ENCODE measurements at places on chromosomes 4 and X.

- DNase-seq, result no peak
Measured at GRCh38 chr4:117560329-117560728, 474.0 kb upstream of the NDST3 start.

DNA sequence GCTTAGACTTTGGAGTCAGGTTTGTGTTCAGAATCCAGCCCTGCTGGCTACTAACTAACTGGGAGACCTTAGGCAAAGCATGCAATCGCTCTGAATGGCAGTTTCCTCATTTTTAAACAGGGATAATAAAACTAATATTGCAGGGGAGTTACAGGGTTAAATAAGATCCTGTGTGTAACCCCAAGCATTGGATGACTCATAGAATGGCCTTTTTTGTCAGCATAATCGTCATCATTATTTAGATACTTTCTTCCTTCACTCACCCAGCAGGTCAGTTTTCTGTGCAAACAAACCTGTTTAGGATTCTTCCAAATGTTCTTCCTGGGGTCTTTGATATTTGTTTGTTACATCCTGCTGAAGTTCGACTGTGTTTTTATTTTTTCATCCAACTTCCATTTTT is 208.2 kb downstream of the EVC2 start:
- peak; percentile 52 for DNase-seq

DNA sequence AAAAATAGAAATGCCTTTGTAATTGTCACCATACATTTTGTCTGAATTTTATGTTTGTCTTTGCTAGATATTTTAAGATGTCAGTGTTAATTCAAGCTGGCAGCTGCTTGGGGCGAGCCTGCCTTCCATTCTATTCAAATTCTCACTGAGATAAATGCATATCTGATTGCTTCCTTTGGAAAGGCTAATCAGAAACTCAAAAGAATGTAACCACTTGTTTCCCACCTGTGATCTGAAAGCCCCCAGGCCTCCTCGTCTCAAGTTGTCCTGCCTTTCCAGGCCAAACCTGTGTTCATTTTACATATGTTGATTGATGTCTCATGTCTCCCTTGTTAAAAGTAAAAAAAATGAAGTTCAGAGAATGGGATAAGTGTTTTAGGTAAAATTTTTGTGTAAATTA is 318.7 kb upstream of the TECRL start:
- no peak for DNase-seq

- DNase-seq, result peak; percentile 93
Measured at GRCh38 chr4:74624351-74625151, 169.8 kb downstream of the BTC start.

DNA sequence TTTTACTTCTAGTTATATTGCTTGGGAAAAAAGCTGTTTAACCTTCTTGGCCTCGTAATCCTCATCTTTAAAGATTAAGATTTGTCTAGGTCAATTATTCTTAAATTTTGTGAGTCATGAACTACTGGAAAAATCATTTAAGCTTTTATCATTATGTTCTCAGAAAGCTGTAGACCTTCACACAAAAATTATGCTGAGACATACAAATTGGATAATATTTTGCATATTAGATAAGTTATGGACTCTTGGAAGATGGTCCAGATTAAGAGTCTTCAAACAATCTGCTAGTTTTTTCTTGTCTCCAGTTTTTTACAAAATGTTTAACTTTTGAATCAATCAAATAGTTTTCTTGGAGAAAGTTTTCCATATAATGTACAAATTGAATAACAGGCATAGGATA is 108.1 kb upstream of the NEIL3 start:
- no peak for DNase-seq

DNA sequence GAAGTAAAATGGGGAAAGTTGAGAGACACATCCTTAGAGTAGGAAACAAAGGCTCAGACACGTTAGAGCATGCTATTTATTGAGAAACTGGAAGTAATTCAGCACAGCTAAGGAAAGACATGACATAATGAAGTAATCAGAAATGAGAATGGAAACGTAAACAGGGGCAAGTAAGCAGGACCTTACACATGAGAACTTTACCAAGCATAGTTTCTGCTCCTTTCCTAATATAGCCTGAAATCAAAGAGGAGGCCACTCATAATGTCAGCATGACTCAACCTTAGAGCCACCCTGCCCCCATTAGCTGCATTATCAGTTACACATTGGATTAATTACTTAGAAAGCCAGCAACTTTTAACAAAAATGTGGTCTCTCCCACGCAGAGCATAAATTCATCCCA is 558.3 kb upstream of the GRIA3 start:
- peak; percentile 92 for DNase-seq

DNA sequence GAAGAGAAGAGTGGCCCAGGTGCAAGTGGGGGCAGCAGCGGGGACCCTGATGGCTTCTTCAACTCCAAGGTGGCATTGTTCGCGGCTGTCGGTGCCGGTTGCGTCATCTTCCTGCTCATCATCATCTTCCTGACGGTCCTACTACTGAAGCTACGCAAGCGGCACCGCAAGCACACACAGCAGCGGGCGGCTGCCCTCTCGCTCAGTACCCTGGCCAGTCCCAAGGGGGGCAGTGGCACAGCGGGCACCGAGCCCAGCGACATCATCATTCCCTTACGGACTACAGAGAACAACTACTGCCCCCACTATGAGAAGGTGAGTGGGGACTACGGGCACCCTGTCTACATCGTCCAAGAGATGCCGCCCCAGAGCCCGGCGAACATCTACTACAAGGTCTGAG is 11.4 kb downstream of the EFNB1 start:
- DNase-seq, result no peak

DNA sequence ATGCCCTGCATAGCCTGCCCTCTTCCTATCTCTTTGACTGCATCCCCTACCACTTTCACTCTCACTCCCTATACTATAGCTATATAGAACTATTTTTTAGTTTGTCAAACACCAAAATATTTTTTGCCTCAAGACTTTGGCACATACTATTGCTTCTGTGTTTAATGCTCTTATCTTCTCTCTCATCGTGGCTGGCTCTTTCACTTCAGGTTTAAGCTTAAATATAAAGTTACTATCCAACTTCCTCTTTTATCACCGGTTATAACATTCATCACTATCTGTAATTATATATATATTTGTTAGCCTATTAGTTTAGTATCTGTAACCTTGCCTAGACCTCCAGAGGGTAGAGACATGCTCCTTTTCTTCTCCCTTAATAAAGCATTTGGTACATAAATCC is 11.5 kb upstream of the HMGB2 start:
- no peak for DNase-seq

- DNase-seq, result no peak
Measured at GRCh38 chrX:140297273-140297672, 207.6 kb downstream of the SOX3 start.

GRCh38 chrX:38287674-38288073 is 39.6 kb downstream of the RPGR start:
- DNase-seq, result no peak

DNA sequence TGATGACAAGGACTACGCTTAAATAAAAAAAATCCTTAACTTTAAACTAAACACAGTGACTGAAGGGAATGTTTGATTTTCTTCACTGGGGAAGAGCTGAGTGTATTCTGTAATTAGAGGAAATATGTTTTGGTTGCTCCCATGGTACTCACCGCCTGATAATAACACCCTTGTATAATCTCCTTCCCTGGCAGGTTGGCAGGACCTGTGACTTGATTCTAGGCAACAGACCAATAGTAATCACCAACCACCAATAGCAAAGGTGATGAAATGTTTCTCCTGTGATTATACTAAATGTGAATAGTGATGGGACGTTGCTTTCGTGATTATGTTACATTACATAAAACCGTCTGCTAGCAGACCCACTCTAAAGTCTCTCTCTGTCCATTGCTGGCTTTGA is 536.8 kb upstream of the CPEB2 start:
- DNase-seq, result no peak

GRCh38 chr4:40143926-40144508 is 52.8 kb upstream of the RHOH start:
- peak; percentile 4 for DNase-seq

DNA sequence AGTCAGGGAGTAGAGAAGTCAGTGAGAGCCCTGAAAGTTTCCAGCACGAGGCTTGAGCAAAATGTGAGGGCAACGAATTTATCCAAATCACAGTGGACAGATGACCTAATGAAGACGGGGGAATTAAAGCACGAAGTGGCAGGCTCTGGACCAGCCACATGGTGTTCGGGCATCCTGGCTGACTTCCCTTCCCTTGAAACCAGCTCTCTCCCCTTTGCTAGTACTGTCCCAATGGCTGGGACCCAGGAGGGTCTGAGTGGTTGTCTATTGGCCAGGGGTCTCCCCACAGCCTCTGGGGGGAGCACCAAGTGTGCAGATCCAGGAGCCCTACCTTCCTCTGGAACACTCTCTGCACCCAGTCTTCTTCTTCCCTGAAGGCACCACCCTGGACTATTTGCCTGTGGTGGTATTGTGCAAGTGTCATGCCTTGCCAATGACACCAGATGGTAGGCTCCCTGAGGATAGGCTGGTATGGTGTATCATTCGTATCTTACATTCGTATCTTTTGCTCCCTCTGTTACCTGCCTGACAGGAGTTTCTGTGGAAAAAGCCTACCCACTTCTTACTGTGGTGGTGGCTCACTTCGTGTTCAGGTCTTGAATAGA is 2.1 kb downstream of the APLN start:
- DNase-seq, result no peak

DNA sequence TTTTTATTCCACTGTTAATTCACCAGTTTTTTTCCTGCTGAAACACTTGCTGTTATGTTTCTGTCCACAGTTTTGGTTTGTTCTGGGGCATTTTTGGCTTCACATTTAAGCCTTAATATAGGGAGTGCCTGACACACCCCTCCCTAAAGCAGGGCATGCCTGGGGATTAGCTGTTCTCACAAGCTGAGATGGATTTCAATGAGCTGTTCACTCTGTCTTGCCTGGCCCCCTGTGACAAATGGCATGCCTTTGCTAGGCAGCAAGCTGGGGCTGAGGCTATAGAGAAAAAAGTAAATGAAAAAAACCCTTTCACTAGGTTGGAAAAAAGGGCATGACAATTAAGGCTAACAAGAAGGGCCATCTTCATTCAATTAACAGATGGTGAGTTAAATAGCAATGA is 22.4 kb downstream of the LPAR4 start:
- no peak for DNase-seq

DNA sequence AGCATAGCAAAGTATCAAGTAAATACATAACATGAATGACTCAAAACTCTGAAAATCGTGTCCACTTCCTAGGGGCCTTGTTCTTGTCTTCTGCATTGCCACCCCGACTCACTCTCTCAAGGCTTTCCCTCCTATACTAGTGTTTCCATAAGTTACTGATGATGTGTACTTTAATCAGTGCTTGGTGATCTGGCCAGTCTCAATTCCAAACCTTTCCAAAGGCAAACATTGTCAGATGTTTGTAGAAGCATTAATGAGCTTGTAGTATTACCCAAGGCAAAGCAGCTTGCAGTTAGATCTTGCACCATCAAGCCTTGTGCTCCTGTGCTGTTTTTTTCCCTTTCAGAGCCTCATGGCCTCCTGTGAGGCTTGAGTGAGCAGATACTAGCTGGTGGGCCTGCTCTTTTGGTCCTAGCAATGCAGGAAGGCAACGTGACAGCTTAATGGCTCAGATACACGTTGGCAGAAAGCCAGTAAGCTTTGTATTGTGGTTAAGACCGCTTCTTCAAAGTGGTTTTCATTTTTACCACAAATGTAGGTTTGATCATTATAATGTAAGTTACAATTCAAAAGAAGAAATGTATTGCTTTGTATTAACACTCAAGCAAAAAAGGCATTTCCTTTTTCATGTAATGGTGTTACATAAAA is 51.8 kb downstream of the RBPJ start:
- DNase-seq, result peak; percentile 63

GRCh38 chr4:141501931-141502330 is 134.5 kb upstream of the IL15 start:
- peak; percentile 58 for DNase-seq

DNA sequence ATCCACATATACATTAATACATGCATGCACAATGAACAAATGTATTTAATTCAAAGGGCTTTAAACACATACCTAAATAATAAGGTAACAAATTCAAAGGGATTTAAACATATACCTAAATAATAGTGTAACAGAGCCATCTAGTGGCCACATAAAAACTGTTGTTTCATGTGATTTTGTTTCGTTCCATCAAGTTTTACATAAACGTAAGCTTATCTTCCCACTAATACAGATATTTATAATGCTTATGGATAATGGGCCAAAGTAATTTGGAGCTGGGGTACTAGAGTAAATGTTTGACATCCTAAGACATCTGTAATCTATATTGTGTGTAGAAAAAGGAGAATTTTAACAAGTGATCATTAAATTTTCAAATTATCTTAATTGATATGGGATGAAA is 82.3 kb downstream of the PRSS12 start:
- peak; percentile 57 for DNase-seq

- no peak for DNase-seq
Measured at GRCh38 chr4:12144051-12144450, 715.4 kb upstream of the HS3ST1 start.

DNA sequence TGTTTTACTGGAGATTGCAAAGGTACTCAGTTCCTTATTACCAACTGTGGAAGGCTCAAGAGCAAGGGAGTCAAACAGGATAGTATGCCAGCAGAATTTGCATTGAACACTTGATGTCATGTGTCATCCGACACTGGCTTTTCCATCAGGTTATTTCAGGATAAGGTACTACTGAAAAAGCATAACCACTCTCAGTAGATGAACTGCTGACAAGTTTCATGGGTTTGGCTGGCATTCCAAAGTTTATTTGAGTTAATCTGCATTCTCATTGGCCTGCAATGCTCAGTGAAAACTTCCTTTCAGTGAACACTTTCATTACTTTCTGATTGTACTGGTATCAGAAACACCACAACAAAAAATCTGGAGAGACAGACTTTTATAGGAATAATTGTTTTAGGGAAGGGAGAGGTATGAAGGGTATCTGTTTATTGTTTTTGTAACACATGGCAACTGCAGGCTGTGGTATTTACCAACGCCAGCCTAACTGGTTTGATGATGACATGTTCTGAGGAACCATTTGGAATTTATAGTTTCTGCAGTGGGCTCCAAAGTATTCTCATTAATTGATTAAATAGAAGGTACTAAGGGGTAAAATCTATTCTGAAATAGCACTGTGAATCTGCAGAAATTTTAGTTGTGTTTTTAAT is 345.7 kb upstream of the NR3C2 start:
- DNase-seq, result no peak

GRCh38 chr4:75555294-75556164 is at the start of gene ODAPH:
Gene ODAPH (plus strand): TSS chr4:75556066. CDS start chr4:75556083, 17 bp downstream.
- DNase-seq, result peak; percentile 36

GRCh38 chrX:116342903-116343302 is 93.5 kb upstream of the SLC6A14 start:
- no peak for DNase-seq

All from EH (cell line).